Sigmoid colon (tissue), 7 donors: ENCODE measurements at places on chromosomes 7 and 10. TPM values are rescaled to one million over a fixed set of nuclear protein-coding genes. Genes with fewer than 3 reads are reported as not detected.

- no peak for DNase-seq
Measured at GRCh38 chr10:102726274-102726673, 11.8 kb downstream of the SFXN2 start.

The CALD1 gene
- 2,150 TPM for total RNA-seq

- DNase-seq, result no peak
Measured at GRCh38 chr10:117684046-117684610, 141.6 kb downstream of the EMX2 start.

GRCh38 chr10:128191847-128192246 is 65.6 kb upstream of the MKI67 start:
- DNase-seq, result no peak

DNA sequence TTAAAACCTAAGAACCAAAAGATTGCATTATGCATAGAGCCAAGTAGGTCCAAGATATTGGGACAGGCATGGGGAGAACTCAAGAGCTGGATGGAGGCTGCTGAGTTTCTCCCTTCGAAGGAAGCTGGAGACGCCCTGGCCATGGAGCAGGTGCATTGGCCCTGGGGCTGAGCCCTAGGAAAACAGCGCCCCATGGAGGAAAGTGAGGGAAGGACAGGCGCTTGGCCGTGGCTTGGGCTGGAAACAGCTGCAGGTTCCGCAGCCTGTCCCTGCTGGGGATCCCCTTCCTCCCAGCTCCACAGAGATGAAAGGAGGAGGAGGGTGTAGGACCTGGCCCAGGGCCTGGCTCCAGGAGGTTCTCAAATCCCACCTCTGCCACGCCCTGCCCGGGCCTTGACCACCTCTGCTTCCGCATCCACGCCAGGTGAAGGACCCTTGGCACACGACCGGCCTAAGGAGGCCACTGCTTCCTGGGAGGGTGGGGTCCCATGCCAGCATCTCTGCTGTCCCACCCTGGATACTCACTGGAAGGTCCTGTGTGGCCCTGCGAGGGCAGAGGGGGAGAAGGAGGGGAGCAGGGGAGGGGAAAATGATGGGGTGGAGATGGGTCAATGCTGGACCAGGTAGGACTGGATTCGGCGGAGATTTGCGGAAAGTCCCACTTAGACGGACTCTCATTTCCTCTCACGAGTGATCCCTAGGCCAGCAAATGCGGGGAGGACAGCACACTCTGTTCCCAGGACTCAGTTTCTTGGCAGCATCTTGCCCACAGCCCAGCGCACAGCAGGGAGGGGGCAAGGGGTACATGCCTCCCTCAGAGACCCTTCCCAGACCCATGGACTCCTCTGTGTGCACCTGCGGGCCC is 258.6 kb upstream of the TCERG1L start:
- DNase-seq, result no peak

DNA sequence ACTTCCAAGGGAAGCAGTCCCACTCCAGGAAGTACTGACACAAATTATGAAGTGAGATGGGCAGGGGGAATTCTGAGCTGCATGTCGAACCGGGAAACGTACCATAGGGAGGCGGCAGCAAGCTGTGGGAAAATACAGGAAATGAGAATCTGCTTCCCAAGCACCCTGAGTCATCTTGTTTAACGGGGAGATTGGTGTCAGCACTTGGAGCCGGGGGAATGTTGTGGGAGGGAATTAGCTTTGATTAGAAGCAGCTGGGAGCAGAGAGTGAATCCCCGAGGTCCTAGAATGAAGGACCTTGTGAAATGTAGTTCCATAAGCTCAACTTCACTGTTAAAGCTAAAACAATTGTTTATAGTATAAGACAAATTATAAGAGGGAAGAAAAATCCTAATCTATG is 141.4 kb upstream of the PRKCQ start:
- peak; percentile 85 for DNase-seq

DNA sequence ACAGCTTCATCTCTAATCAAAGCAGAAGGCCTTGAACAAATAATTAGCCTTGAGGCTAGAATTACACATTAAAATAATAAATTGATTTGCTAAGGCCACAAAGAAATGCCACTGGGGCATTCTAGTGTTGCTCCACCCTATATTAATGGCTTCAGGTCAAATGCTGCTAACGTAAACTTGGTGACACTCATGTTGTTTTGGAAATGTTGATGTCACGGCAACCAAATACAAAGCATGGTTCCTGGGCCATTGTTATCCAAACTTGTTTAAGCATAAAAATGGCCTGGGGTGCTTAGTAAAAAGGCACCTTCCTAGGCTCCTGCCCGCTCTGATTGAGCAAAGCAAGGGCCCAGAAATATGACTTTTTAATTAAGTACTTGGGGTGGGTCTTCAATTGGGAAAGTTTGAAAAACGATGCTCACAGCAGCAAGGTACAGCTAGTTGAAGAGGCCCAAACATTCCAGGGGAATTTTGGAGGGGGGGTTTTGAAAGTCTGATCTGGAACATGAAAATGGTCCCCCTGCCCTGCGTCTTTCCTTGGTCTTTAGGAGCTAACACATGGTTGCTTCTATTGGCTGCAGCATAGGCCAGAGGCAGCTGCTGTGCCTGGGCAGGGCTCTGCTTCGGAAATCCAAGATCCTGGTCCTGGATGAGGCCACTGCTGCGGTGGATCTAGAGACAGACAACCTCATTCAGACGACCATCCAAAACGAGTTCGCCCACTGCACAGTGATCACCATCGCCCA is 67.8 kb downstream of the ABCC2 start:
- DNase-seq, result no peak

The FAM25A gene
- total RNA-seq, result not detected

DNA sequence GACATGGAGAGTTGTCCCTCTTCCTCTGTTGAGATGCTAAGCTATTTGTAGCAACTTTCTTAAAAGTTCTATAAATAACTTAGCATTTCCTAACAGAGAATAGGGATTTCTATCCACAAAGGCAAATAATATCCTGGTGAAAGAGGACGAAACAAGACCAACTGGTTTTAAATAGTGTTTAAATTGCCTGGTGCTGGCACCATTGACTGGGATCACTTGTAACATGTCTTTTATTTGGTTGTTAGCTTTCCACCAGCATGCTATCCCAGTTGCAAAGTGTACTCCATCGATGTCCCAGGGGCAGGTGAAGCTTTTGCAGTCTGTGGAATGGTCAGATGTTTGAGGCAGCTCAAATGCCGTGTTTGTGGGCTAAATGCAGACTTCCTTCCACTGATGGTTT is 3.7 kb downstream of the SUFU start:
- no peak for DNase-seq

The PLXDC2 gene
- total RNA-seq, result 18.2 TPM

The CYP26C1 gene
- total RNA-seq, result not detected

The METTL2B gene
- 21.6 TPM for total RNA-seq

DNA sequence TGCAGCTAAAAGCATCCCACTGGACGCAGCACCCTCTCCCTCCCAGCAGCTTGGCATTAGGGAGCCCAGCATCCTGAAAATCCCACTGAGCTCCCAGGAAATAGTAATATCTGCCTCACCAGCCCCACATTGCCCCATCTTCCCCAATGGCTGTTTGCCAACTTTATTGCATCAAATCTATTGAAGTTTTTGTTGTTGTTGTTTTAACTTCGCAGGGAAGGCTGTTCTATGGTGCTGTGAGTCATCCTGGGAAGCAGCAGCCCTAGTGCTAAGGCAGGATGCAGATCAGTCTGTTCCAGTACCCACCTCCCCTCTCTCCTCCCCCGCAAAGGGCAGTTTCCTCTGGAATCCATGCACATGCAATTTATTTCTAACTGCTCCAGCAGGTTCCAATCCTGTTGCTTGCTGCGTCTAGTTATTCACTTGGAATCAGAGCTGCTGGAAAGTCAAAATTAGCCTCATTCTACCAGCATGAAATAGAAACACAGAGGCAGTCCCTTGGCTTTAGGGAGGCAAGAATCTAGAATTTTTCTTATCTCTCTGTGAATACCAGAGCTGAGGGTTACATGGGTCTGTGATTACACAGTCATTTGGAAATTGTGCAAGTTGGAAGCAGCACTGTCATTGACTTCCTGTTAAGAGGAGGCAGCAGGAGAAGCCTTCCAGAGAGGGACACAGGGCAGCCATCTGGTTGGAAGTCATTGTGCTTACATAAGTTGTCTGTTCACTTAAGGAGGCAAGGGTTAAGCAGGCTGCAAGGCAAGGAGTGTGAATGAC is 115.9 kb upstream of the CACUL1 start:
- DNase-seq, result no peak

The CYP26A1 gene
- total RNA-seq, result not detected

The NKX2-3 gene
- 49.9 TPM for total RNA-seq

- DNase-seq, result no peak
Measured at GRCh38 chr10:84665883-84666463, 337.6 kb downstream of the CCSER2 start.

The FGFR2 gene
- total RNA-seq, result 113 TPM

- DNase-seq, result no peak
Measured at GRCh38 chr7:26653430-26654399, 210.7 kb downstream of the SKAP2 start.

GRCh38 chr10:94288361-94289101 is 74.2 kb downstream of the NOC3L start:
- DNase-seq, result no peak

DNA sequence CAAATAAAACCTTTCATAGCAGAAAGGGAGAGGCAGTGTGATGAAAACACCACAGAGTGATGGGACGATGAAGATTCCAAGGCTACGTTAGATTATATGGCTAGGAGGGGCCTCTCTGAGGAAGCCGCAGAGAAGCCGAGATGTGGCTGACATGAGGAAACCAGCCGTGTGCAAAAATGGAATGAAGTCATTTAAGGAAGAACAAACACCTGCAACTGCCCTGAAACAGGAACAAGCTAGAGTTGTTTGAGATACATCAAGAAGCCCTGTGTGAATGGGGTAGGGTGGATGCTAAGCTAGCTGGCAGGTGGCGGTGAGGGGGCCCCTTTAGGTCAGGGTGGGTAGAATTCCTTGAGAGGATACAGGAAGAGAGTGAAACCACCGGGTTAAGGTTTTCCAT is 129.5 kb downstream of the KLF6 start:
- no peak for DNase-seq

DNA sequence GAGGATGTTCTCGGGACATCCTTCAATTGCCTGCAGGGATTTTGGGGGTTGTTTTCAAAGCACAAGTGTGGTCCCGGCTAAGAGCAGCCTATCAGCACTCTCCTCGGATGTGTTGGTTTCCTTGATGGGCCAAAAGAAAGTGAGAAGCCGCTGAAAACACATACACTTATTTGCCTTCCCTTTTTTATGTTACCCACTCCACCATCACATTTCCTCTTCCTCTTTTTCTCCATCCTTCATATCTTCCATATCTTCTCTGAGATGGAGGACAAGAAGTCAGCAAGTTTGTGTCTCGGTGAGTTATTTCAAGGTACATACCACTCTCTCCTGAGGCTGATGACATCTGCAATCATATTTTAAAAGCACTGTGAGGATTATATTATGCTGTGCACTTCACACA is 64.0 kb downstream of the ZNF33B start:
- no peak for DNase-seq

The TMUB1 gene
- total RNA-seq, result 48.9 TPM

DNA sequence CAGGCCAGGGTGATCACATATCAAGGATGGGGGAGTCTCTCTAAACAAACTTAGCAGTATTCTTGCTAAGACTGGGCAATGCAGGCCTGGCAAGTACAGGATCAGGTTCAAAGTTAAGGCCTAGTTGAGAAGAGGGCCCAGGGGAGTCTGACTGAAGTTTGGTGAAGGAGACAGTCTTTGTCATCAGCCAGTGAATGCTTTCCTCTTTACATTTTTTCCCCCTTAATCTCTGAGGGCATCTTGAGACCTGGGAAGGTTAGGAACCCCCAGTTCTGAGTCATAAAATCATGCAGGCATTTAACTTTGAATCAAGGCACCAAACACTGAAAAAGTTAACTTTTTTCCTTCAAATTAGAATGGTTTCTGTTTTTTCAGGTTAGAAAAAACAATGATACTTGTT is 311.5 kb downstream of the REEP3 start:
- no peak for DNase-seq

DNA sequence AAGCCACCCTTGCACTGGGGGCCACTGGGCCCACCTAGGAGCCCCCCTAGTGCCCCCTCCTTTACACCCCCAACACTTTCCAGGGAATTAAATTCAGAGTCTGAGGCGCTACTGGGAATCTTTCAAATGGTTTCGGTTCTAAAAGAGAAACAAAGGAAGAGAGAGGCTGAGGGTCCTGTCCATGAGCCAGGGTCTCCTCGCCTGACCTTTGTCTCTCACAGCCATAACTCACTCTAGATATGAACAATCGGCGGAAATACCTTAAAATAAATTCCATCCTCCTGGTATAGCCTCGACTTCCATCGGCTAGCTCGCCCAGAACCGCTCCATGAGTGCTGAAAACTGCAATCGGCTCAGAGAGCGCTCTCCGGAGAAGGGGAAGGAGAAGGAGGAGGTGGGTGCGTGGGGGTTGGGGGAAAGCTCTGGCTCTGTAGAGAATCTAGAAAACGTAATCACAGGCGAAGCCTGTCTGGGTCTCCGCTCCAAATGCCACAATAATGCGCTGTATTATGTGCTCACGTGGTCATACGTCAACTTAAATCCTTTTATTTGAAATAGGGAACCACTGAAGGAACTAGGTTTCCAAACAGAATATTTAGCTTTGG is 12.6 kb downstream of the HOXA4 start:
- DNase-seq, result peak; percentile 64

The SPDYE5 gene
- not detected for total RNA-seq

The CRYGN gene
- total RNA-seq, result not detected

DNA sequence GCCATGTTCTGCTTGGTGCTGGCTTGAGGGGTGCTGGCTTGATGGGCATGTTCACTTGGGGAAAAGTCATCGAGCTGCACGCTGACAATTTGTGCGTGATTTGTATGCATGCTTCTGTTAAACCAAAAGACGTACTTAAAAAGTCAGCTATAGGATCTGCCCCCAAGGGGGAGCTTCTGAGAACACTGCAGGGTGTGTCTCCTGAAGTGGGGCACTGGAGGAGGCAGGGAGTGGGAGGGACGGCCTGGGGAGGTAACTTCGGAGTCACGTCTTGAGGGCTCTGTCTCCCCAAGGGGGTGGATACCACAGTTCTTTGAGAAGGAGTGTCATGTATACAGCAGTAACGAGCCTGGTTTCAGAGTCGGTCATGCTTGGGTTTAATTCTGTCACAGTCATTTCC is 406.5 kb downstream of the PLXNA4 start:
- DNase-seq, result no peak

DNA sequence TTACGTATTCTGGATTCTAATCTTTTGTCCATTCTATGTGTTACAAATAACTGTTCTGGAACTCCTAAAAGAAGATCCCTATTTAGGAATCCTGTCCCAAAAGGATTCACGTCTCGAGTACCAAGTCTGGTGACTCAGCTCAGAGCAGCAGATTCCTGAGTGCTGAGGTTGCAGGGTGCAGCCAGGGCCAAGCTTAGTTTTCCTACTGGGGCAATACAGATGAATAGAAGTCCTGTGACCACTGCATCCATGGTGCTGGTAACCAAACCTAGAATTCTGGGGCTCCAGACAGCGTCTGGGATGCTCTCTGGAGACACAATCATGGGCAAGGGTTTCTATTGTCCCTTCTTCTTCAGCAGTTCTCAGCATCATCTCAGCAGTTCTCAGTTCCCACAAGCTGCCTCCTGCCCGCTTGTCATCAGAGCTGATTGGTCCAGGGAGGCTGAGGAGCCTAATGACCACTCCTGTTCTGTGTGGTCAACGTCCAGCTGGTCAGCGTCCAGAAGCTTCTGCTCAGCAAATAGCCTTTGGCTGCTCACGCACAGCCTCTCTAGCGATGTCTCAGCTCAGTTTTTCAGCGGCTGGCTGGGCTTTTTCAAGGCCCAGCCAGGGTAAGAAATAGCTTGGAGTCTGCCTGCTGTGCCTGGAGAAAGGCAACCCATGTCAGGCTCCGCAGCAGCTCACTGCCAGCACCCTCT is 50.4 kb upstream of the C7orf33 start:
- peak; percentile 70 for DNase-seq

- no peak for DNase-seq
Measured at GRCh38 chr7:120421151-120421651, 148.2 kb downstream of the KCND2 start.

The SGCE gene
- total RNA-seq, result 244 TPM
